Placental pericyte (primary cell): ENCODE measurements at places on chromosomes 1 and 21. TPM values are rescaled to one million over a fixed set of nuclear protein-coding genes. Genes with fewer than 3 reads are reported as not detected.

Gene TFF1
- not detected in 2 replicates for total RNA-seq

Gene PDZK1
- total RNA-seq: 0.22 and 1.1 TPM in 2 replicates

Gene PADI4
- total RNA-seq: not detected in 2 replicates

Gene SMIM34
- total RNA-seq: not detected in 2 replicates
